ENCODE measurements at places on chromosomes 16 and 17.

GRCh38 chr17:38674014-38674748, 576 bp downstream of the EPOP start:
- no peak for DNase-seq

GRCh38 chr16:4443271-4443670, 17.6 kb downstream of the DNAJA3 start:
- DNase-seq: no peak

DNA sequence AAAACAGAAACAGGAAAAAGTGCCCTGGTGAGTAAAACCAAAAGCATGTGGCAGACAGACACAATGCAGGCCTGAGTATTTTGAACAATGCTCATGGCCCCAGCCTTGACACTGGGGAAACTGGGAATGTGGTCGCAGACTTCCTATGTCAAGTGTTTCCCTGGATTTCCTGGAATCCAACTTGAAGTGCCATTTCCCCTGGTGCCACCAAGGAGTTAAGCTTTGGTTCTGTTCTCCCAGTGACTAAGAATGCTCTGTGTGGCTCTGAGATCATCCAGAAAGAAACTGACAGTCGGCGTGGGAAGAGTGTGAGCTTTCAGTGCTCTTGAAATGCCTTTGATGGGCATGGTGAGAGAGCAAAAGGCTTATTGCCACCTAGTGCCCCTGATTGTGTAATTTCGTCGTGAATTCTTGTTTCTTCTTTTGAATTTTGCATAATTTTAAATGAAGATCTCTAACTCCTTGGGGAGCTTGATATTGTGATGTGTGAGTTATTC, 96.0 kb downstream of the YPEL2 start:
- no peak for DNase-seq

DNA sequence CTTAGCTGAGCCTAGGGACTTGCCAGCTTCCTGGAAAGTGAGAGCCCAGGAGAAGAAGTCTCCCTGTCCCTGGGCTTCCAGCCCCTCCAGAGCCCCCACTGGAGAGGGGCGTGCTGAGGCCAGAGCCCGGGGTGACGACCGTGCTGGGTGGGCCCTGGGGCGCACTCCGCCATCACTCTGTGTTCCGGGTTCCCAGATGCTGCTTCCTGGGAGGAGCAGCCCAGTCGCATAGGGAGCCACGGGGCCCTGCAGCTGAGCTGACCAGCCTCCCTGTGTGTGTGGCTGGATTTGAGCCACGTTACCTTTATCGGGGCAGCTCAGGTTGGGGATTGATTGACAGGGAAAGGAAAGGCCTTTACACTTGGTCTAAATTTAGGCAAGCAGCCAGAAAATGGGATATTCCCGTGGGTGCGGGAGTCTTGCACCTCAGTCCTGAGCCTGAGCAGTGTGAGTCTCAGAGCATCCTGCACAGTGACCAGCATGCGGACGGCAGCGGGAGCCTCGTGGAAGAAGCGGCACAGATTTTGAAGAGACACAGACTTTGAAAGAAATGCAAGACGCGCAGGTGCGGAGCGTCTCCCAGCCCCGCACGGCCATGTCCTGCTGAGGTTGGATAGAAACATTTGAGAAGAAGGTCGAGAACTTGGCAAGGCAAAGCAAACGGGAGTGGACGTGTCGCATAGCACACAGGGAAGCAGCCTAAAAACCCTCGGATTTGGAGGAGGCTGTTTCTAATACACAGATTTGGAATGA, 51.3 kb upstream of the ZNF750 start:
- DNase-seq: no peak

GRCh38 chr17:50613007-50613992, 21.4 kb upstream of the ABCC3 start:
- DNase-seq: no peak

DNA sequence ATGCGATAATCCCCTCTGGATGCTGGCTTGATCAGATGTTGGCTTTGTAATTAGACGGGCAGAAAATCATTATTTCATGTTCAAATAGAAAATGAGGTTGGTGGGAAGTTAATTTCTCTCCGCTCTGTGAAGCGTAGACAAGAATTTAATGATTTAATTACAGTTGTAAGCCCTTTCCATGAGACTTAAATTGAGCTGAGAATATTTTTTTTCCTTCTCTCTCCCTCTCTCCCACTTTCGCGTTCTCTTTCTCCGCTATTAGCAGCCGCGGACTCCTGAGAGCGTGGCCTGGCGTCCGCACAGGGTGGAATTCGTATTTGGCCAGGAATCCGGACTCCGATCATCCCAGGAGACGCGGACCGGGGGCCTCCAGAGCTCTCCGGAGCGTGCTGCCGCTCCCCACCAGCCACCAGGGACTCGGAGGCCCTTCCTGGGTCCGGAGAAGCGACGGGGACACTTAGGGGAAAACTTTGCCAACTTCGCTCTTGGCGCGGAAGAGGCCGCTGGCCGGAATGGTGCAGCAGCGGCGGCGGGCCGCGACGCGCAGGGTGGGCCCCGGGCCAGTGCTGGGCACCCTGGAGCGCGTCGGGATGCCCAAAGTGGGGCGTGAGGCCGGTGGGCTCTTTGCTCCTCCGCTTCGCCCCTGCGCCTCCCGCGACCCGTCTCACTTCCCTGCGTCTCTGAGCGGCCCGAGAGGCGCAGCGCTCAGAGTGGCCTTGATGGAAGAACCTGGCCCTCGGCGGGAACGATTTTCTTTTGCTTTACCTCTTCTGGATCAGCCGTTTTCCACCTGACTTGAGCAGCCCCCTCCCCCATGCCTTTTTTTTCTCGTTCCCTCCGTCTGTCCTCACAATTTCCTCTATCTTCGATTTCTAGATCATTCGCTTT, 3.6 kb upstream of the IRX3 start:
- no peak for DNase-seq

- no peak for DNase-seq
Measured at GRCh38 chr17:58755269-58755576, 431 bp upstream of the PPM1E start.

DNA sequence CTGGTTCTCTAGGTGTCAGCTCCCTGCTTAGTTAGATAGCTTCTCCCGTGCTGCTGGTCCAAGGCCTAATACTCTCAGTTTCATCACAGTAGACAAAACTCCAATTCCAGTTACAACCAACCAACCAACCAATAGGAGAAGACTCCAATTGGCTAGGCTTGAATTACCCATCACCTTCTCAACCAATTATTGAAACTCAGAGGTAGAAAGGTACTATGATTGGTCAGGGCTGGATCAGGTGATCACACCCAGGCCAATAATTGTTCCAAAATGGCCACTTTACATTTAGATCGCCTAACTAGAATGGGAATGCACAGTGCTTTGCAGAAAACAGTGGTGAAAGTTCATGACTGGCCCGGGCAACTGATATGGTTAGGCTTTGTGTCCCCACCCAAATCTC, 49.5 kb upstream of the CRHR1 start:
- no peak for DNase-seq

DNA sequence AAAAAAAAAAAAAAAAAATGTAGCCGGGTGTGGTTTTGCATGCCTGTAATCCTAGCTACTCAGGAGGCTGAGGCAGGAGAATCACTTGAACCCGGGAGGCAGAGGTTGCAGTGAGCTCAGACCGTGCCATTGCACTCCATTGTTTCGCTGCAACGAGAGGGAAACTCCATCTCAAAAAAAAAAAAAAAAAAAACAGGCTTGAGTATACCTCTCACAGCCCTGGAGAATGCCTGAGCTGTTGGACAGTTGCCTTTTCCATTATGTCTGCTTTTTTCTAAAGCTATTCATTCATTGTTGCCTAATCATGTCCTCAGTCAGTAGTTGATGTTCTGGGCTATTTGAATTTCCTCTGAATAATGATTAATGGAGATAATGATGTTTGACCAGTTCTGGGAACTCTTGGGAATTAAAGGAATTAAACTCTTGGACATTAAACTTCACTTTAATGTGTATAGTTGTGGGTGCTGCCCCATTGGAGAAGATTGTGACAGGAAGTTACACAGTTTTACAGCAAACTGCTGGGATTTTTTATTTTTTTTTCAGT, 11.8 kb downstream of the HMOX2 start:
- DNase-seq: no peak

GRCh38 chr16:86059253-86060171, 160.6 kb downstream of the IRF8 start:
- DNase-seq: no peak

DNA sequence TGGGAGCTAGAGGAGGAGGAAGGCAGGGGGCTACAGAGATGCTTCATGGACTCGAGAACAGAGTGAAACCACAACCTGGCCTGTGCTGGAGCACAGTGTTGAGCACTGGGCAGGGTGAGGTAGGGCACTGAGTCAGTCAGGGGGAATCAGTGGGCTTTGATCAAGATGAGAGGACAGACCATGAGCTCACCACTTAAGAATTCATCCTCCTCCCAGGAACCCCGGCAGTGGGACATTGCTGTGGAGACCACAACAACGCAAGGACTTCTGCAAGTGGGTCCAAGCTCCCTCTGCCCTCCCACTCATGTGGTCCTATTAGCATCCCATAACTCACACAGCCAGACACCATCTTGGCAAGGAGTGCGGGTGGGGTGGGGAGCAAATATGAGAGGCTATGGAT, 1.7 kb upstream of the CES5A start:
- DNase-seq: no peak

DNA sequence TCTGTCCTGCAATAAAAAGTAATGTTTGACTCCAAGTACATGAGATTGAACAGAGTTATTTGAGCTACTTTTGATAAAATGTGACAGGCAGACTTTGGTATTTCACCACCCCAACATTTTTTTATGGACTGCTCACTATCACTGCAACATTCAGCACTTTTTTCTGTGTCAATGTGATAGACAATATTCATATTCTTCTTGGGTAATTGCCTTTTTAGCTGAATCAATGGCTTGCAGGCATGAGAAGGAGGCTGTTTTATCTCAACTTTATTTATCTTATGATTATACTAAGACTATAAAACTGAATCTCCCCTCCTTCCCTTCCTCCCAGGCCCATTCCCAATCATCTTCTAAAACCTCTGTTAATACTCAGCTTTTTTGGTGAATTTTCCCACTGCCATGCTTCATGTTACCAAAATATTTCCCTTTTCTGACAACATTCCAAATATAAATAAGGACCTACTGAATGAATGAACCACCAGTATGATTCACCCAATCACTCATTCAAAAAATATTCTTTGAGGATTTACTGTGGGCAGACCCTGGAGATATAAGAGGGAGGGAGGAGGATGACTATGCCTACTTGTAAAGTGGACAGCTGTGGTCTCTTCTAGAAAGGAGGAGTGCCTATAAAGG, 67.6 kb downstream of the CDH13 start:
- no peak for DNase-seq

GRCh38 chr16:81296631-81297030, 18.1 kb upstream of the GAN start:
- no peak for DNase-seq

DNA sequence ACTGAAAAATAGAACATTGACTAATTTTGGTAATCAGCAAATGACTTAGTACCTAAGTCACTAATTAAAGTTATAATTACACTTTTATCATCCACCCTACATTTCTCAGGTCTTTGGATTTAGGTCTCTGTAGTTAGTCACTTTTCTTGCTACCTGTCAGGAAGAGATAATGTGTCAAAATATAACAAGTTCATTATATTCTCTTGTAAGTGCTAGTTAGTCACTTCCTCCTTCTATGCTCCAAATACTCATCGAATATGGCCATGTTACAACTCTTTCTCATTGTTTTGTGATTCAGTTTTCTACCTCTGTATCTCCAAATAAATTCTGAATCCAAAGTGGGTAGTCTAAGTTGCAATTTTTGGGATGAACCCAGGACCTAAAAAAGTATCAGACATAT, 163.5 kb upstream of the KIF2B start:
- no peak for DNase-seq

DNA sequence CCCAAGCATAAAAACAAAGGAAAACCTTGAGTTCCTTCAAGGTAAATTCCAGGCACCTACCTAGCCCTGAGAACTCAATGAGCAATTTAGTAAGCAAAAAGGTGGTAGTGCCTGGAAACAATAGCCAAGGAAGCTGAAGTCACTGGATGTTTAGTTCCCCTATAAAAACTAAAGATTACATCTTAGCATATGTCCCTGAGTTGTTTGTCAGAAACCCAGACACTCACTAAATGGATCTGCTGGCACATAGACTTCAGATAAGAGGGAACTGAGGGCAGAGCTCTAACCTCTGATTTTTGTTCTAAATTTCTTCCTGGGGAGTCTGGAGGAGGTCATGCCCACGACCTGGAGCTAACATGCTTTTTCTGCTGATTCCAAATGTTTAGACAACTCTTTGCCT, 532.8 kb upstream of the SALL1 start:
- no peak for DNase-seq

GRCh38 chr17:80861418-80861815, 130.2 kb upstream of the CHMP6 start:
- no peak for DNase-seq

DNA sequence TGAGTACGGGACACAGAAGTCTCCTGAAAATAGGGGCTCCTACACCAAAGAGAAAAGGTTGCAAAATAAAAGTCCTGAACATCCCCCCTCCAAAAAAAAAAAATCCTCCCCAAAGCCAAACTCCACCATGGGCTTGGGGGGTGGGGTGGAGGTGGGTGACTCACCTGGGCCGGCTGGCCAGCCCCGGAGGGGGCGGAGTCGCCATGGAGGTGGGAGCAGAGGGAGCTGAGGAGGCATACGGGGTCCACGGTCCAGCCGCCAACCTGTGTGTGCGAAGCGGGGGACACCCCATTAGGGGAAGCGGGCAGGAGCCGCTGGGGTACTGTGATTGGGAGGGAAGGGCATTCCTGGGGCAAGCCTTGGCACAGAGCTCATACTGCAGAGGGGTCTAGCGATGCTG, 31.0 kb downstream of the SRCIN1 start:
- no peak for DNase-seq

GRCh38 chr17:74631468-74632450, 8.2 kb upstream of the CD300E start:
- no peak for DNase-seq

- no peak for DNase-seq
Measured at GRCh38 chr16:78413651-78414050, 314.2 kb downstream of the WWOX start.

GRCh38 chr17:5773816-5774360, 189.6 kb upstream of the NLRP1 start:
- no peak for DNase-seq

DNA sequence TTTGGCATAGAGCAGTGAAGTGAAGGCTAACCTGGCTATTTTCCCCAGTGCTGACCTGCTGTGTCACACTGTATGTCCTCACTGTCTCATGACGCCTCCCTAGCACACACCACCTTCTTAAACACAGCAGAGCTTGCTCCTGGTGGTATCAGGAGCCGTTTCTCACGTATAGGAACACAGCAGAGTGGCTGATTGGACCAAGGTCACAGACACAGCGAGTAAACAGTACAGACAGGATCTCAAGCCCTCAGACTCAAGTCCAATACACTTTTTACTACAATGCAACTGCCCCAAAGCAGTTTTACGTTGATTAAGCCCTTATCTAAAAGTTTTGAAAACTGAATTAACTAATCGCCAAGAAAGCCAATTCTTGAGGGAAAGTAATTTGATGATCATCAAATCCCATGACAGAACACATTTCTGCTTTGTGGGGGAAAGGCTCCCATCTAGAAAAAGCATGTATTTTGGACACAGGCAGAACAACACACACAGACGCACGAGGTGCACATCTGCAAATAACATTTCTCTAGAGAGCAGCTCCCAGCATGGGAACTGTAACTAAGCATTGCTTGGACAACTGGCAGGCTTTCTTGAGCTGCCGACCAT, 15.2 kb downstream of the ARHGAP17 start:
- DNase-seq: no peak

Data from erythroblast (primary cell).